ENCODE measurements at places on chromosomes 7 and 10.

GRCh38 chr10:45008524-45009161 is 7.9 kb downstream of the ZNF22 start:
- DNase-seq, result no peak

DNA sequence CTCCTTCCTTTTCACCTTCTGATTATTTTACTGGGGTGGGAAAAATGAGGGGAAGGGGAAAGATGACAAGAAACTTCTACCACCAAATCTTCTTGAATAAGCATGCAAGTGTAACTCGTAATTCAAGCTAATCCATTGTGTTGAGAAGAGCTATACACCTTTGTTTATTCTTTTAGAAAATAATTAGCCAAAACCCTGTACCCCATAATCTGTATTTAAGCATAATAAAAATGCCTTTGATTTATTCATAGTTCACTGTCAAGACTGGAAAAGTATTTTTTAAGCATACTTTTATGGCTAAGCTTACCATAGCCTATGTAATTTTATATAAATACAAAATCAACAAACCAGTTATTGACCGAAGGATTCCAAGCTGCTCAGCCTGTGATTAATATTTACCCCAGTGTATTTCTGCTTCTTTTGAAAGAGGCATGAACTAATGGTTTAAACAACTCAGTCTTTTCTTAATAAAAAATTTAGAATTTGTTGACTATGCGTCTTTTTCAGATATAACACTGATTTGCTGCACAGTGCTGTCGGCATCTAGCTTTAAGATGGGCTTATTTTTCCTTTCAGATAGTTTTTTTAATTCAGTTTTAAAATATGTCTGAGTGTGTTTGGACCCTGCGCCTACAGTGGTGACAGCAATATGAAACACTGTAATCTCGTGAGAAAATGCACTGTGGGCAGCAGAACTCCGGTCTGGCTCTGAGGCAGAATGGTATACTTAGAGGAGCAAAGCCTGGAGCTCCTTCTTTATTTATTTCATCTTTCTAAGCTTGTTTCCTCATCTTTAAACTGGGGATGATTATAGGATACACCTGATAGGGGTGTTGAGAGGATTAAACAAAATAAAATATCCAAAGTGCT is 238.8 kb upstream of the LRGUK start:
- DNase-seq, result no peak

DNA sequence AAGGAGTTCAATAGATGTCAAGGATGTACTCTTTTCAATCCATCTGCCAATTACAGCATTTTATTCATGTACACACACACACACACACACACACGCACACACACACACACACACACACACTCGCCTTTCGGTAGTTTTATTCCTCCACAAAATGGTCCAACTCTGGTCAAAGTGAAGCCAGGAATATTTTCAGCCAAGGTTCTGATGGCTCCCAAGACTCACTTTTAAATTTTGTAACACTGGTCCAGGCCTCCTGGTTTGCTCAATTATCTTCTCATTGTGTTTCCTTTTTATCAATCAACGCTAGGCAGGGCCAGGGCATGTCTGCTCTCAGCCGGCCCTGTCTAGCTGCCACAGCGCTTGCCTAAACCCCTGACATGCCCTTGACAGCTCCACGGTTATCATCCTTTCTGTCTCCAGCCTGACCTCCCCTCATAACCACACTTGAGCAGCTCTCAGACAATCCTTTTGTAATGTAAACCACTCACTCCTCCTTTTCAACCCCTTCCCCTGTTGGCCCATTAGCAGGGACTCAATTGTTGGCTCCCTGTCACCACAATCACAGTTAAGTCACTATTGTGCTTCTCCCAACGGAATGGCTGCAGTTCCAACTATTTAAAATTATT is 115.1 kb downstream of the ICA1 start:
- DNase-seq, result no peak

DNA sequence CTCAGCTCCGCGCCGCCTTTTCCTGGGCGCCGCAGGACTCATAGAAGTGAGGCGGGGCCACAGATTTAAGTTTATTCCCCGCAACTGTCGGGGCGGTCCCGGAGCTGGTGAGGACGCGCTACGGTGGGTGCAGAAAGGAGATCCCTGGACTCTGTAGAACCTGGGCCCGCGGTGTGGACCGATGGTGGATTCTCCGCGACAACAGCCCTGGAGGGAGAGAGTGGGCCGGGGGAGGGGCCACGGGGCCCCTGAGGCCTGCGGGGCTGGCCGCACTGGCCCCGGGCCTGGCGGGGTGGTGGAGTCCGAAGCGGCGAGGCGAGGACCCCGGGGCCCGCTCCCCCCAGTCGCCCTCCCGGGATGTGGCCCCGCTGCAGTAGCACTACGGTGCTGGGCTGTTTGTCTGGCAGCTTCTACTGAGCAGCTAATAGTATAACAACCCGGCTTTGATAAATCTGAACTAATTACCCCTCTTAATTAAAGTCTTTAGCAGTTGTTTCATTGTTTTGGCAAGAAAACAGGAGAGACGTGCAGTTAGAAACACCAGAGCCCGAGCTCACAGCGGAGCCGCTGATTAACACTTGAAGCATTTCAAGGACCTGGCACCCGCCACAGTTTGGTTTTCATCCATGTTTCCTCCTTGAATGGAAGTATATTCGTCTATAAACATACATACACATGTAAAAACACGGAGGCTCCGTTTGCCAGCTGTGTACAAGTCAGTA is 4.2 kb downstream of the FEZF1 start:
- no peak for DNase-seq

- no peak for DNase-seq
Observed at GRCh38 chr7:7569081-7569527, 2.4 kb downstream of the MIOS start.

DNA sequence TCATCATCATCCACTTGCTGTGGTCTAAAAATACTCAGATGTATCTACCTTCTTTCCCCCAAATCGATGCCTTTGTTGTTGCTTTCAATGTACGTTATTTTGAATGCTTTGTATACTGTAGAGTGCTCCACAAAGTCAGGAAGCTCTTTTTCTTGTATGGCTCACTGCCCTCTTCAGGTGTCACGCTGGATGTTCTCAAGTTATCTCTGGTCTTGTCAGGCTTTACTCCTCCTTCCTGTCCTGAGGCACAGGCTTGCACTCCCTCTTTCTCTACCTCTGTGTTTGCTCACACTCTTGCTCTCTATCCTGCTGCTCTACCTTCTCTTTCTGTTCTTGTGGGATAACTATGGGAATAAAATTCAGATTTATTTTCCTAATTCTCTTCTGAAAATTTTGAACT is 381.3 kb downstream of the NRG3 start:
- DNase-seq, result no peak

GRCh38 chr7:143085109-143085508 is 33.0 kb downstream of the OR6V1 start:
- no peak for DNase-seq

DNA sequence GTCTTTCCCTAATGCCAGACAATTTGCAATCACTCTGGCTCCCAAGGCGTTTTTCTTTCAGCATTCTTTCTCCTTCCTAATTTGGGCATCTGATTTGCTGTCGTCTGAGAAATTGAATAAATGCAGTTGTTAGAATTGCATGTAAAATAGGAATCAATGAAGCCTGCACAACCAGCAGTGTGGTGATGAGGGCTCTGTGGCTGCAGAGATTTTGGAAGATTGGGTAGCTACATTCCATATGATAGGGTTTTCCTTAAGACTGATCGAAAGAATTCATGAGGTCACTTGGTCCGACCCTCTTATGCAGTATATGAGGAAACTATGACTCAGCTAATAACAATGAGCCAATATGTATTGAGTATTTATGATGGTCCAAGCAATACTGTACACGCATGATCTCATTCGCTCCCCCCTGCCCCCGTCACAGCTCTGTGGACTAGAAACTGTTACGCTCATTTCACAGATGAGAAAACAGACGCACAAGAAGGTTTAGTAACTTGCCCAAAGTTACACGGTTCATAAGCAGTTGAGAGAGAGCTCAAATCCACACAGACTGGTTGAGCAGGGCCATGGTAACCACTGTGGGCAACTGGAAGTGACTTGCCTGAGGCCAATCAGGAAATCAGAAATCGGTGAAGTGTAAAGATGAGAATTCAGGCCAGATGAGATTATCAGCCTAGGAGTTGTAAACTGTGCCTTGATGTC is 527.2 kb downstream of the GATA3 start:
- no peak for DNase-seq

DNA sequence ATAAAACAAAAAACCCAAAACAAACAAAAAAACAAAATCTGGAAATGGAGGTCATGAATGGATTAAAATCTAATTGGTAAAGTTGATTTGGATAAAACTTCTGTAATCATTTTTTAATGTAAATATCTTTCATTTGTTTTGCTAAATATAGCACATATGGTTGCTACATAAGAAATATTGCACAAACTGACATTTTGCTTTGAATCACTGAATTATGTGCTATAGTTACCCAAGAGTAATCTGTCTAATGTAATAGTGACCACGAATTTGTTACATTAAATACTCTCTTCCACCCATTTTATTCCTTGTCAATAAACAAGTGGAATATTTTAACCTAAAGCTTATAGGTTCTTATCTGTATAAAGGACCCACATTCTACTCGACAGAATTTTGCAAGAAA is 6.2 kb downstream of the CFAP58 start:
- no peak for DNase-seq

GRCh38 chr7:75981453-75982305 is 12.7 kb downstream of the TMEM120A start:
- no peak for DNase-seq

GRCh38 chr10:80464557-80465450 is 10.7 kb downstream of the TSPAN14 start:
- no peak for DNase-seq

DNA sequence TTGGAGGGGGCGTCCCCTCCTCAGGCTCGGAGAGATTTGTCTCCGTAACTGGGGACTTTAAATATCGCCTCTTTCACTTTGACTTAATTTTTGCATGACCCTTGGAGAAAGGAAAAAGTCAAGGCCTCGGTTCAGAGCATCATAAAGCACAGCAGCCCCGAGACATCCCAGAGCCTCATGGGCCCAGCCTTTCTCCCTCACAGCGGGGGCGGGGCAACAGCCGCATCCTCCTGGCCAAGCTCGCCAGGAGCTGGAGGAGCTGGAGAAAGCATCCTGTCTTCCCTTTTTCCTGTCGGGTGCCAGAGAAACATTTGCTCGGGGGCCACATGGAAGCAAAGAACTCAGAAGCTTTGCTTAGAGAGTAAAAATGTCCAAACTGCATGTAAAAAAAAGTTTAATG is 43.6 kb upstream of the DPYSL4 start:
- DNase-seq, result no peak

DNA sequence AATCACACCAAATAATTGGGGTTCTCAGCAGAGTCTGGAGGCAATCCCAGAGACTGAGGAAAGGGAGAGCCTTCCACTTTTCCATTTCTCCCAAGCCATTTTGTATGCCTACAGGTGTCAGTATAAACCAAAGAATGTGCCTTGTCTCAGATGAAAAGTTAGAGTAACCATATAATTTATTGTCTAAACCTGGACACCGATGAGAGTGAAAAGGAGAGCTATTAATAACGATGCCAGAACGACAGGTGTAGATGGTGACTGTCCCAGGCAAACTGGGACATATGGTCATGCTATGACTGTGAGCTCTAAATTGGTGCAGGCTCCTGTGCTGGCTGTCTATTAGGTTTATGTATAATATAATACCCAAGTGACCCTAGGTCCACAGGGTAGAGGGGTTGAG is 219.6 kb downstream of the ARHGAP12 start:
- no peak for DNase-seq

DNA sequence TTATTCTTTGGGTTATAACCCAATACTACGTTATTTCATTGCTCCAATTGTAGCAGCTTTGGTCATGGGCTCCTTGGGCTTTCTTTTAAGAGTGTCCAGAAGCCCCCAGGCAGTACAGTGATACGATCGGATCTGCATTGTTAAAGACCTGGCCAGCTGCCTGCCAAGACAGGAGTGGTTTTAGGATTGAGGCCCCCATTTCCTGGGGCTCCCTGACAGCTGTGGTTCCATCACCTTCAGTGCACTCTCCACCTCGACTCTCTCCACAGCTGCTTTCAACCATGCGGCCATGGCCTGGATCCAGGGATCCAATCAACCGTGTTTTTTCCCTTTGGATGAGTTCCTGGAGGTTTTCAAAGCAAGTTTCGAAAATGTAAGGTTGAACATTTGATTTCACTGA is 123.4 kb upstream of the BTBD16 start:
- DNase-seq, result no peak

DNA sequence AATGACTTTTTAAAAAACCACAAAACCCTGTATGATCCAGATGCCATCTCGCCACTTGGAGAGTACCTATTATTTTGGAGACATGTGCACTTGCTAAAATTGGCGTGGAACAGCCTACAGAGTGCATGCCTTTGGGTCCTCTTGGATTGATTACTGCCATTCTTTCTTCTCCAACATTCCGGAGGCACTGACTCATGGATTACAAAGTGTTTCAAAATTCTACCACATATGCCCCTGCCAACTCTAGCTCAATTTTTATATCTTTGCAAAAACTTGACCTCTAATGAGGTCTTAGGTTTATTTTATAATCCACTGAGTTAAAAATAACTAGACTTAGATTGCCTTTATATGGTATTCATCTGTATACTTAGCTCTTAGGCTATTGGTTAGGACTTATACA is 55.8 kb upstream of the KIF5B start:
- no peak for DNase-seq

DNA sequence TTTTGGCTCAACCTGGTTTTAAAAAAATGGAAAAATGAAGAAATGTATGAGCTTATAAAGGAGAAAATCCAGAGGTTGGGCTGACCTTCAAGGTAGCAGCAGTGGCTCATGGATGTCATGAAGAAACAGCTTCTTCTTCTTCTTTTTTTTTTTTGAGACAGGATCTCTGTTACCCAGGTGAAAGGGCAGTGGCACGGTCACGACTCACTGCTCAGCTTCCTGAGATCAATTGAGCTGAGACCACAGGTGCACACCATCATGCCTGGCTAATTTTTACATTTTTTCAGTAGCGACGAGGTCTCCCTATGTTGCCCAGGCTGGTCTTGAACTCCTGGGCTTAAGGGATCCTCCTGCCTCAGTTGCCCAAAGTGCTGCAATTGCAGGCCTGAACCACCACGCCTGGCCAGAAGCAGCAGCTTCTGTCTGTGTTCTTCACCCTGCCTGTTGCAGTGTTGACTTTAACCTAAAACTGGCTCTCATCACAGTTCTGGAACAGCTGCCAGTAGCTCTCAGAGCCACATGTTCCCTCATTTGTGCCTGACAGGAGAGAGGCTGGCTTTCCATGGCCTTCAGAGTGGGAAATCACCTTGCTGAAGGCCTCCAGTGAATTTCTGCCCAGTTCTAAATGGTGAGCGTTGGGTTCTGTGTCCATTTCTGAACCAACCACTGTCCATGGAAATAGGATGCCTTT is 117.7 kb downstream of the PFKFB3 start:
- DNase-seq, result no peak

- DNase-seq, result no peak
Observed at GRCh38 chr7:18995270-18995671, 122.2 kb downstream of the TWIST1 start.

Measured in cortex of kidney (tissue), 1 donor.